Esophagus squamous epithelium (tissue), 5 donors: ENCODE measurements at places on chromosomes 7 and 10.

GRCh38 chr10:57249615-57250281 is 888.7 kb upstream of the ZWINT start:
- DNase-seq: no peak

DNA sequence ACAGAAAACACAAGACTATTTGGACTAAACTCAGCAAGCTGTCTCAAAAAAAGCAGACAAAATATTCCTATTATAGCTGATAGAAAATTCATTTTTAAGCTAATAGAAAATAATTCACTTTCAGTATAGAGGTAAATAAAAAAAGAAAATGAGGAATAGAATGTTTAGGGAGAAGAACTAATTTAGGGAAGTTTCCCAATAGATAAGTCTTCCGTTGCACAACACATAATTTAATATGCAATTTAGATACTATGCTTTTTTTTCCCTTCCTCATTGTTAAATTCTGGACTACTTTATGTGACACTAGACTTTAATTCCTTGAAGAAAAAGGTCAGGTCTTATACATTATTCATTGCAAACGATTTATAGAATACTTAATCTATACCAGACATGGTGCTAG is 10.3 kb downstream of the PNPLA8 start:
- DNase-seq: no peak

- DNase-seq: no peak
Measured at GRCh38 chr7:122199171-122199570, 55.1 kb upstream of the AASS start.

DNA sequence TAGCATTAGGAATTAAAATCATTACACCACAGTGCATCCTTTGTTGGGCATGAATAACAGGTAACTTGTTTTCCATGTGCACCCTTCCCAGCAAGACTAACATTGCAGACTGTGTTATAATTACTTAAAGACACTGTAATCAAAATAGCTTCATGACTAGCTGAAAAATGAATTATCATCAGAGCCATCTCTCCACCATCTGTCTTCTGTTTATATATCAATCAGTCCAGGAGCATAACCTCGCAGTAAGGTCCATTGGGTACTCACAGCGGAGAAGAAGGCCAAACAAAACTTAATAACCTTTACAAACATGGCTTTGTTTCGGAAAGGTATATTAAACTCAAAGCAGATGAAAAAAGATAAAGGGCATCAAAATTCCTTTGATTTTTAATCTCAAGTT is 90.6 kb downstream of the ODAD2 start:
- DNase-seq: no peak

DNA sequence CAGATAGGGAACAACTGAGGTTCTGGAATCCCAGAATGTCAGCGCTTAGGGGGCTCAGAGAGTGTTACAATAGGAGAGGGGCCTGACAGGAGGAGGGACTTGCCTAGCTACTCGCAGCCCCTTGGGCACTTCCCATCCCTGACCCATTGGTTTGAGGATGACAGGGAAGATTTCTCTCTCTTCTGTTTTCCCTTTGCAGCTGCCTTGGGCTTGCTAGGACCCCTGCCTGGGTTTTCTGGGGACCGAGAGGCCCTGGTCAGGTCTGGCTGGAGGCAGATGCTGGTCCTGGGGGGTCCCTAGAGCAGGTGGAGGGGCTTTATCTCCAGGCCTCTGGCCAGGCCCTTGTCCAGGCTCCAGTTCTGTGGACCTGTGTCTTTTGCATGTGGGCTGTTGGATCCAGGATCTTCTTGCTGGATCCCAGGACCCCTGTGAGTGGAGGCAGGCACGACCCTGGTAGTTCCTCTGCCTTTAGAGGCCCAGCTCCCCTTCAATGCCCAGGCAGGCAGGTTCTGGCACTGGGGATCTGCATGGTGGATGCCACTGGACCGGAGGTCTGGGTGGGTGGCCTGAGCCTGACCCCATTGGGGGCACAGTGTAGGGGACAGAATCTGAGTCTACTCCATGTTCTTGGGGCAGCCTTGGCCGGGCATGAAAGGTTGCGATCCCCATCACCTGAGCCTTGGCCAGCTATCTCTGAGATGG is 26.9 kb downstream of the RAMP3 start:
- DNase-seq: no peak

- DNase-seq: no peak
Measured at GRCh38 chr10:103759100-103759781, 96.1 kb downstream of the SH3PXD2A start.

- no peak for DNase-seq
Measured at GRCh38 chr10:105187243-105187642, 546.2 kb downstream of the SORCS3 start.

GRCh38 chr7:77415476-77415822 is 700 bp downstream of the GSAP start:
- no peak for DNase-seq

DNA sequence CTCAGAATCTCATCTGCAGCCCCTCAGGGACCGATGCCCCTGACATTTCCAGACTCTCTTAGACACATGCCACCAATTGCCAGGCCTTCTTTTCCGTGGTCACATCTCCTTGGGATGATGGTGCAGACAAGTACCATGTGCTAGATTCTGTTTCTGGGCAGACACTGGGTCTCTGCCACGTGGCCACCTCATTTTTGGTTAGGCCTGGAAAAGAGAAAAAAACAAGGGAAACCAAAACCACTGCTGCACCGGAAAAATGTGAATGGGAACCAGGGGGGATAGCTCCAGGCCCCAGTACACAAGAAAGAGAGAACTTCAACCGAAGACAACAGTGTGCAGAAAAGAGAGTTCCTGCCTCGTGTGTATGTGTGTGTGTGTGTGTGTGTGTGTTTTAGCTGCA is 23.0 kb upstream of the MXI1 start:
- no peak for DNase-seq

DNA sequence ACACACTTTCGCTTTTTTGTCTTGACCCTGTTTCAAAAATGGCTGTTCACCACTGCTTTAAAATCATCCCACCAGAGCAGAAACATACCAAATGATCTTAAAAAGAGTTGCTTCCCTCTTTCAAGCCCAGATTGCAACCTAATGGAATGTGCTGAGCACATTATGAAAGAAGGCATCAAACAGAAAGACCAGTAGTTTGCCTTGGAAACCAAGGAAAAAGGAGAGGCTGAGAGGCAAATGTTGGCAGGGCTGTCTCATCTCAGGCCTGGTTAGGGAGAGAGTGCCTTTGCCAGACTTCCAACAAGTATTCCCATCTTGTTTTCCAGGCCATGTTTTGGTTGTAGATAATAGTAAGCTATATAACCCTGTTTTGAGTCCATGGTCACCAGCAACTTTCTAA is 64.3 kb downstream of the ABCB4 start:
- DNase-seq: no peak

GRCh38 chr10:66637273-66638036 is 288.4 kb upstream of the LRRTM3 start:
- DNase-seq: no peak

- DNase-seq: no peak
Measured at GRCh38 chr7:32178677-32179366, 108.6 kb upstream of the PDE1C start.

GRCh38 chr7:28958235-28958979 is at the start of gene TRIL:
TRIL (minus strand) TSS chr7:28958330; CDS start chr7:28958046, 284 bp downstream.
- no peak for DNase-seq

GRCh38 chr7:78438433-78438832 is 639.9 kb downstream of the PHTF2 start:
- DNase-seq: no peak

DNA sequence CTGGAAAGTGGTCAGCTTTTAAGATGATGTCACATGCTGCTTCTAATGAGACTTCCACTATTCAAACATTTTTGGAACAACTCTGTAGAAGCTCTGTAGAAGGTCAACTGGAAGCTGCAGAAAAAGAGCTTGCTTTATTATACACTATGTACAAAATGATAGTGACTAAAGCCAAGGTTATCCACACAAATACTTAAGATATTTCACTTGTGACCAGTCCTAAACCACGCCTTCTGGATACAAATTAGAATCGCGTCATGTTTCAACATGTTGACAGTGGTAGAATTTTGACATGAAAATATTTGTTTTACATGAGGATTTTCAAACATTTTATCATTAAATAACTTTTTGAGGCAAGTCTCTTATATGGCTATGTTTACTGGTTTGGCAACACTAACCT is 499.6 kb upstream of the PHF14 start:
- no peak for DNase-seq

DNA sequence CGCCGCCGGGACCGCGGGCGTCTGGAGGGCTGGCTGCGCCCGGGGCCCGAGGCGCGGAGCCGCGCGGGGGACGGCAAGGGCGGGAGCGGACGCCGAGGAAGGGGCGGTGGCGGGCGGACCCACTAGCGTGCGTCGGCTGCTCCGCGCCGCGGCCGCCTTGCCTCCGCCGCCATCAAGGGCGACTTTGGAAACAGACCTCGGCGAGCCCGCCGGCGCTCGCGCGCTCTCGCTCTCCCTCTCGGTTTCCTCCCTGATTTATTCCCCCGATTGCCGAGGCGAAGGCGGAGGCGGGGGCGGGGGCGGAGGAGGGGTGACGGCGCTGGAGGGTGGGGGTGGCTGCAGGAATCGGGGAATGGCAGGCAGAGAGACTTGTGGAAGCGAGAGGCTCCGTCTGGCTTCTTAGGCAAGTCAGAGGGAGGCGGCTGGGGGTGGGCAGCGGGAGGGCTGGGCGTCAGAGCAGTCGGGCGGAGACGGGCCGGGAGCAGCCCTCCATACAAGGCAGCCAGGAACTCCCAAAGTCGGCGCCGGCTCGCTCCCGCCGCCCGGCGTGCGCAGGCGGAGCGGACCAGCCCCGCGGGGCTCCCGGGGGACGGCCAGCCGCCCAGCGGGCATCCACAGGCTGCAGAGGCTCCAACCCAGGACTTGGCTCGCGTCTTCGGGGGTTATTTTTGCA is at the start of gene CACNA2D1:
Gene CACNA2D1 (minus strand): TSS at position 231 of the 673 bp plus-strand sequence.
- no peak for DNase-seq

- DNase-seq: no peak
Measured at GRCh38 chr7:1674161-1675035, 4.3 kb downstream of the ELFN1 start.

- DNase-seq: no peak
Measured at GRCh38 chr7:151192002-151192539, 5.0 kb upstream of the ASB10 start.
